ENCODE measurements at places on chromosomes 4 and X.

- DNase-seq, result no peak
Observed at GRCh38 chr4:98006060-98006459, 137.2 kb downstream of the STPG2 start.

DNA sequence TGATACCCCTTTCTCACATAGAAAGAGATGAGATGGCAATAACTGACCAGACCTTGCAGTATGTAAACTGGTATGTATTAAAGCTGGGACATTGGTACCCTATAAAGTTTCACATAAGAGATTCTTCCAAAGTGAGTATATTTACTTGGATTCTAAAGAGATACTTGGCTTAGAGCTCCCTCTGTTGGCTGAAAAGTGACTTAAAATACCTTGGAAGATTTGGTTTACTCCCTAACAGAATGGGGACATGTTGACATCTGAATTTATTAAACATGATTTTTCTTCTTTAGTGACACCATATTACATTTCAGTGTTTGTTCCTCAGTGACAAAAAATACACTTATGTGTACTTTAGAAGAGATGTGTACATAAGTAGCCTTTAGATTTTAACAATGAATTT, 47.9 kb upstream of the RGN start:
- peak; percentile 85 for DNase-seq

DNA sequence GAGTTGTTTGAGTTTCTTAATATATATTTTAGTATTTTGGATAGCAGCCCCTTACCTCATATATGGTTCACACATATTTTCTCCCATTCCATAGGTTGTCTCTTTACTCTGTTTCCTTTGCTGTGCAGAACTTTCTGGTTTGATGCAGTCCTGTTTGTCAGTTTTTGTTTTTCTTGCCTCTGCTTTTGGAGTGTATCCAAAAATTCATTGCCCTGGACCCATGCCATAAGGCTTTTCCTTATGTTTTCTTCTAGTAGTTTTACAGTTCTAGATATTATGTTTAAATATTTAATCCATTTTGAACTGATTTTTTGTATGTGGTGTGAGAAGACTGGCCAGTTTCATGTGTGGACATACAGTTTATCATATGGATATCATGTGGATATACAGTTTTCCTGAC, 58.5 kb upstream of the NUDT6 start:
- DNase-seq, result no peak

DNA sequence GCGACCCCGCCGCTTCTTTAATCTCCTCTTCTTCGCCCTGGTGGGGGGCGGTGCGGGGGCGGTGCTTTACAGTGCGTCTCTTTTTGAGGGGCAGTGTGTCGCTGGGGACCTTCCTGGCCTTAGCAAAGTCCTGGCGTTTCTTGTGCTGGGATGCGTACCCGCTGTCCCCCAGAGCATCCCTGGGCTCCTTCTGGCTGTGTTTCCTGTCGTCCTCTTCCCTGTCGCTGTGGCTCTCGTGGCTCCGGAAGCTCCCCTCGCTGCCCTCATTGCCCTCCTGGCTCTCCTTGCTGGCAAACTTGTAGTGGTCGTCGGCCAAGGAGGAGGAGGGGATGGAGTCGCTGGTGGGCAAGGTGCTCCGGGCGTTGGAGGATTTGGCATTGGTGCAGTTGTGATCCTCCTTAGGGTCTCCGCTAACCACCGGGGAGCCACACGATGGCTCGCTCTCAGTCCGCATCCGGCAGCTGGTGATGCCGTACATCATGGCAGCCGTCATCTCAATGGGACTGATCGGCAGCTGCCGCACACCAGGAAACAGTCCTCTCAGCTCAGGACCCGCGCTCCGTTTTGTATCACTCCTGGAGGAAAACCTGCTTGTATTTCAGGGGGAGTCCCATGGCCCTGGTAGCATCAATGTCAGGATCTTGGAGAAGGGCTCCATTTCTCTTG, 30.4 kb upstream of the TMSB15A start:
- no peak for DNase-seq

- DNase-seq, result peak; percentile 14
Observed at GRCh38 chrX:104254442-104255115, at the start of gene ESX1. TSS of gene ESX1 (minus strand) at chrX:104254933. CDS start at chrX:104254849, 84 bp downstream.

- DNase-seq, result no peak
Observed at GRCh38 chrX:150625875-150626274, 57.5 kb downstream of the MTM1 start.

GRCh38 chr4:28886934-28887333, 1833.2 kb upstream of the PCDH7 start:
- no peak for DNase-seq

- no peak for DNase-seq
Observed at GRCh38 chr4:6824772-6825402, 42.4 kb downstream of the KIAA0232 start.

DNA sequence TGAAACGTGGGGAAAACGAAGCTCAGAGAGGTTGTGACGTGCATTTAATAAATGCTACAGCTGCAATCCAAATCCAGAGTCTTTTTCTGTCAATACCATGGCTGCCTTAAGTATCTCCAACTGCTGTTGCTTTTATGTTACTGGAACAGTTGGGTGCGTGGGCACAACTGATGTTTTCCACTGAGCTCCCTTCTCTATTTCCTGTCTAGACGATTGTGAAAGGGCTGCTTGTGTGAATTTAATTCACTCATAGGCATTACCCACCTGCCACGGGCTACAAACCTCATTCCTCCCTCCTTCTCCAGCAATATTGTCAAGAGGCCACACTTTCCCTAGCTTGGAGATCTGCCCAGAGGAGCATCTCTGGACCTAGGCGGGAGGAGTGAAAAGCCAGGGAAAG, 526.0 kb downstream of the MID1IP1 start:
- peak; percentile 4 for DNase-seq

GRCh38 chrX:68431836-68432235, 1.5 kb downstream of the OPHN1 start:
- no peak for DNase-seq

- no peak for DNase-seq
Observed at GRCh38 chr4:25060241-25060962, 29.7 kb upstream of the LGI2 start.

GRCh38 chr4:112343330-112344080, 46.3 kb downstream of the ALPK1 start:
- no peak for DNase-seq

DNA sequence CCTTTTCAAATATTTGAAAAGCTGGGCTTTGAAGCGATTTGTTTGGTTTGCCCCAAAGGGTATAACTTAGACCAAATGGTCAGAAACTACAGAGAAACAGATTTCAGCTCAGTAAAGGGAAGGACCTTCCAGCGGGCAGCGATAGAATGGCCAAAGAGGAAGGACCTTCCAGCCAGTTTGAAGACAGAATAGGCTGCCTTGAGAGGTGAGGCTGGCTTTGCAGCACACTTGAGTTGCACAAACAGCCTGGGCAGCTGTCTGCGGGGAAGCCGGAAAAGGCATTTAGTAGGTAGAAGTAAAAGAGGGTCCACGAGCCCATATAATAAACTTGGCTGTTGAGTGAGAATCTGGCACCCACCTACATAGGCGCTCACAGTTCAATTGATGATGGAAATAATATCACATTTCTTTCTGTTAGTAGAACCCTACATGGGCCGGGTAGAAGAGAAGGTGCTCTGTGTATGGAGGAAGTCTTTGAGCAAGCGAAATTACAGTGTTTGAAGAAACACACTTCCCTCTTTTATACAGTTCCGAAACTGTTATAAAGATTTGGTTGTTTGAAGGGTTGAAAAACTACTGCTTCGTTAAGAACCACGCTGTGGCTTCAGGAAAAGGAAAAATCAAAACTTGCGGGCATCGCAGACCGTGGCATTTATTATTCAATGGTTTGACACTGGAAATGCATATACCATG, 75.0 kb upstream of the SORBS2 start:
- no peak for DNase-seq

- no peak for DNase-seq
Observed at GRCh38 chr4:8404791-8405515, 35.6 kb downstream of the ACOX3 start.

- DNase-seq, result peak; percentile 52
Observed at GRCh38 chr4:791898-792625, 33.9 kb downstream of the CPLX1 start.

DNA sequence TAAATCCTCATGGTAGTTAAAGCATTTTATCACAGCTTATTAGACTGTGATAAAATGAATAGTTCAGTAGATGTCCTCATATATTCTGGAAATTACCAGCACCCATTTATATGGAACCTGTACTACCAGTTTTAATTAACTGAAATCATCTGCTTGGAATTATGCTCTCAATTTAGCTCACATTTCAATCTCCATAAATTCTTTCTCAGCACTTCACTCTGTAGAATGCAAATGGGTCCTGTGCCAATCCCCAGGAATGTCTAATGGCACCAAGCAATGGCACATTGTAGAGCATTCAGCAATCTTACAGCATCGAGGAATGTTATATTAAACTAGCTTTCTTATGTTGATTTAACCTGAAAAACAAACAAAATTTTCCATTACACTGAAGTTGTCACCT, 355.1 kb downstream of the PDHA2 start:
- no peak for DNase-seq

DNA sequence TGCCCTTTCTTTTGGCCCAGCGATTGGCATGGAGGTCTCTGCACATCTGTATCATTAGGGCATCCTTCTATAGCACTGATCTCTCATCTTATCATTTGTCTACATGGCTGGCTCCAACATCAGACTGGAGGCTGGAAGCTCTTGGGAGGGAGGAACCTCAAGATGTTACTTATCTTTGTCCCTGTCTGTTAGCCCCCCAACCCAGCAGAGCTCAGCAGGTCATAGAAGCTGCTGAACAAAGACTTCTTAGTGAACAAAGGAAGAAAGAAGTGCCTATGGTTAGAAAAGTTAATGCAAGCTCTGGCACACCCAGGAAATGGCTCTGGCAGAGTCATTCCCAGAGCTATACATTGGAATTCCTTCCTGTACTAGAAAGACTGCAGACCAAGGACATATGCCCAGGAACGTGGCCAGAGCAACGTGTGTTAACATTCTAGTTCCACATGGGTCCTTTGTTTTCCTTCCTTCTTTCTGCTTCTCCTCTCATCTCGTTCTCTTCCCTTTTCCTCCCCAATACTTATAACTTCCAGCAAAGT, 74.0 kb downstream of the SEL1L3 start:
- DNase-seq, result no peak

- no peak for DNase-seq
Observed at GRCh38 chrX:1397001-1397400, 5.1 kb upstream of the SLC25A6 start.

- DNase-seq, result no peak
Observed at GRCh38 chrX:109283870-109284269, 198.0 kb downstream of the GUCY2F start.

GRCh38 chr4:48898733-48899431, 7.7 kb downstream of the OCIAD2 start:
- peak; percentile 69 for DNase-seq

GRCh38 chr4:86972997-86973396, 38.2 kb downstream of the AFF1 start:
- DNase-seq, result no peak

DNA sequence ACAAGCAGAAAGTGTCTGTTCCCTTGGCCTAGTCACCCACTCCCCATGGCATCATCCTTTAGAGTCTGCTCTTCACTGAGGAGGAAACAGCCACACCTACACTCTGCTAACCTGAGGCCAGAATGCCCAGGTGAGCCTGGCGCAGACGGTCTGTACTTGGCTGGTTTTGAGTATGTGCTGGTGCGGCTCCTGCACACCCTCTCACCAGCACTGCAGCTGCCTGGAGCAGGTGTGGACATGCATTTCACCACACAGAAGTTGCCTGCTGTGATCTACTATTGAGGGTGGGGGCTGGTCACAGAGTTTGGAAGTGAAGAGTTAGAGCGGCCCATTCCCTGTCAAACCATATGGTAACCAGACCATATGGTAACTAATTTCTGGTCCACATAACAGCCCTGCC, 39.5 kb downstream of the KANTR start:
- no peak for DNase-seq

- DNase-seq, result no peak
Observed at GRCh38 chr4:94690851-94691254, 66.9 kb upstream of the BMPR1B start.

GRCh38 chr4:16259889-16260246, 33.6 kb upstream of the TAPT1 start:
- no peak for DNase-seq

DNA sequence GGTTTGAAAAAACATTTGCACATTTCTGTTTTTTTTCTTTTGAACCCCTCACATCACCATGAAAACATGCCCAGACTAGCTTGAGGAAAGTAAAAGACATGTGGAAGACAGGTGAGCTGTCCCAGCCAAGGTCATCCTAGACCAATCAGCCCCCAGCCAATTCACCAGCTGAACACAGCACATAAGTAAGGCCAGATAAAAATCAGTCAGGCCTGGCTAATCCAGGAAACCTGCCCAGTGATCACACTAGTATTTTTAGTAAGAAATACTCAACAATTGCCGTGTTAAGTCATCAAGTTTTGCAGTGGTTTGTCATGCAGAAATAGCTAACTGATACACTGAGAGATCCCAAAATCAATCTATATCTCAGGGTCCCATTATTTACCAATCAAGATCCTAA, 4.4 kb upstream of the SMR3A start:
- DNase-seq, result no peak

- DNase-seq, result no peak
Observed at GRCh38 chr4:120198411-120198810, 131.8 kb upstream of the MAD2L1 start.

DNA sequence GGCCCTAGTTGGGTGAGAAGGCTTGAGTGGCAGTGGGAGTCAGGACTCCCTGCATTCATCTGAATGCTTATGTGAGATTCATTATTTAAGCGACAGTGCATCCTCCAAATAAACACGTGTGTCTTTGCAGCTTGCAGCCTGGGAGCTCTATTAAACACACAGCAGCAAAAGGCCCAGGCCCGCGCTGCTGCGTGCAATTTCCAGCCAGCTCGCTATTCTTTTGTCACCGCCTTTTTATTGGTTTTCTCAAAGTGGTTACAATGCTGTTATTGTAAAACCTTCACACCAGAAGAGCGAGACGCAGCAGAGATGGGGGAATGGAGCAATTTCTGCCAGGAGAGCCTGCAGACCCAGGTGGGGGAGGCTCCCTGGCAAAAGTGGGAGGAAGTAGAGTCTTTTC, 252.5 kb downstream of the BCOR start:
- no peak for DNase-seq

DNA sequence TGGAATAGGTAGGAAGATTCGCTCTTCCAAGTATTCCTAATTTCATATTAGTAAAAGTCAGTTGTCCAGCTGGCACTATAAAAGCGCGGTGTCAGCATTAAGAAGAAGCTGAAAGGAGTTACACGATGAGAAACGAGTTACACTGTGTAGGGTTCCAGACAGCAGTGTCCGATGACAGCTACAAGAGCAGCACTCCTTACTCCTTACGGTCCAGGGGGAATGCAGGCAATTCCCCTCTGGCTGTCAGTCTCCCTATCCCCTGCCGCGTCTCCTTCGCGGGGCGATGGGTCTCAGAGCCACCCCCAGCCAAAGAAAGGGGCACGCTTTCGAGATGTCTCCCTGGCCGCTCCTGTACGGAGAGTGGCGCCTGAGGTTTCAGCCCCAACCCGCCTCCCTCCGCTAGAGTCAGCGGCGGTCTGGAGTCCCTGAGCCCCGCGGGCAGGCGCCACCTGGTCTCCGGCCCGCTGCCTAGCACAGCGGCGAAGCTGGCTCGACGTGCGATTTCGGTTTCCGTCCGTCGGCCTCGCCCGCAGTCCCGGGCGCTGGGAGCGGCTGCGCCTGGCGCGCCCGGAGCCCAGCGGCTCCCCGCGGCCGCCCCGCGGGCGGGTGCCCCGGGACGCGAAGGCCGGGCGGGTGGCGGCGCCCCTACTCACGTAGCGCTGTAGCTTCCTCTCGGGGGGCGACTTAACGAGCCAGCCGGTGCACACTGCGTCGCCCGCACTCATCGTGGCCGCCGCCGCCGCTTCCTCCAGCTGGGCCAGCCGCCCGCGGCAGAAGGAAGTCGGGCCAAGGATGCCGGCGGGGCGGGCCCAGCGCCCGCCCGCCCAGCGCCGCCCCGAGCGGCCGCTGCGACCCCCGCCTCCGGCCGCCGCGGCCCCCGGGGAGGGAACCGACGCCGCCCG, at the start of gene GAB3:
TSS of gene GAB3 (minus strand) at position 777 of the 902 bp plus-strand sequence. CDS start at position 725, 52 bp downstream.
- peak; percentile 22 for DNase-seq
